ENCODE measurements at places on chromosomes 1 and 21.

- DNase-seq = no peak
These were observed 115.6 kb upstream of the KAZN start for GRCh38 chr1:14482784-14483450.

DNA sequence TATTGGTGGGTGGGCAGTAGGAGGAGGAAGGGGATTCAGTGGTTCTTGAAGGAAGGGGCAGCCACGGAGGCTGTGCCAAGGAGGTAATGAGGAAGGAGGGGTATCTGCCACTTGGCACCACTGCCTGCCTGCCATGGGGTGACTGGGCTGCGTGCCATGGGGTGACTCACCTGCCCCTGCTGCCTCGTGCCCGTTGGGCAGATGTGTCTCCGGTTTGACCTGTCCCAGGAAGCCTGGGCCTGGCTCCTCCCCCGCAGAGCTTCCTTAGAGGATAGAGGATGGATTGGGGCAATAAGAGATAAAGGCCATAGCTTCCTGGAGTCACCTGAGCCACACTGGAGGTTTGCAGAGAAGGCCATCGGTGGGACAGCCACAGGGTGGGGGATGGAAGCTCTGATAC lies 1.7 kb downstream of the PADI3 start:
- DNase-seq = peak; percentile 26

GRCh38 chr1:110727246-110727645 lies 52.5 kb upstream of the KCNA3 start:
- DNase-seq = no peak

DNA sequence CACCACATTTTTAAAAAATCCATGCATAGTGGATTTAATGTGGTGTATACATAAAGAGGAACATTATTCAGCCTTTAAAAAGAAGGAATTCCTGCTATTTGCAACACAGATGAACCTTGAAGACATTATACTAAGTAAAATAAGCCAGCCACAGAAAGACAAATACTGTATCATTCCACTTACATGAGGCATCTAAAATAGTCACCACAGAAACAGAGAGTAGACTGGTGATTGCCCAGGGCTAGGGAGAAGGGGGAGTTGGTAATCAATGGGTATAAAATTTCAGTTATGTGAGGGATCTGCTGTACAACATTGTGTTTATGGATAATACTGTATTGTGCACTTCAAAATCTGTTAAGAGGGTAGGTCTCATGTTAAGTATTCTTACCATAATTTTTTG lies 10.0 kb downstream of the FAM163A start:
- DNase-seq = no peak

DNA sequence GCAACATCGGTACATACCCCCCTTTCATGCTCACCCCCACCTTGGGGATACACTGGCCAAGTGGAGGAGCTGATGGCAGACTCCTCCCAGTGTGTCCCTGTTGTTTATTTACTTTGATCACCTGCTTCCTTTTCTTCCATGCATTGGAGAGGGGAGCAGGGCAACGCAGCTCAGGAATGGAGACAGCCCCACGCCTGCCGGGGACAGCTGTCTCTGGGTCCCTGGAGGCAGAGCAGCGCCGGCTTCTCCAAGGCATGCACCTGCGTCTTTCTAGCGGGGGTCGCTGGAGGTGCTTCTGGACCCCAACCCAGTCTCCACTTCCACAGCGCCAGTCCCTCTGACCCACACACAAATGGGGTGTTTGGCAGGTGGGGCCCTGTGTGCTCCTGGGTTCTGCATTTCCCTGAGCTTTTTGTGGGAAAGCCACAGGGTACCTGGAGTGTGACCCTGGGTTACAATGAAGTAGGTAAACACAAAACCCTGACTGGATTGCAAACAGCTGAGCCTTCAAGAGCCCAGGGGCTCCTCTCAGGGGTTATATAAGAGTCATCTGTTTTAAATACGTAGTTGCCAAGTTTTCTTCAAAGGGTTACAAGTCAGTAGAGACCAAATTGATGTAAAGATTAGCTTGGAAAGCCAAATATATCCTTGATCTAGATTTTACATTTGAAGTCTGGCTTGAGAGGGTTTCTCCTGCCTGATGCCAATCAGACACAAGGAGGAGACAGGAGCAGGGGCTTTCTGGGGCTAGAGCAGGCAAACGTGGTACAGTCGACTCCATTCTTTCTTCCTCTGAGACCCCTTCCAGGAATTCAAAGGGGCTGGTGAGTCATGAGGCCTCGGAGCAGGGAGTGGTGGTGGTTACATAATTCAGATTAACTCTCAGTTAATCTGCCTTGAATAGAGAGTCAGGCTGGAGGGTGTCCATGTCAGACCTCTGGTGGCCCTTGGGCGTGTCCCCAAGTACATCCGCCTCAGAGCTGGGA lies 4.5 kb downstream of the AJAP1 start:
- DNase-seq = no peak

DNA sequence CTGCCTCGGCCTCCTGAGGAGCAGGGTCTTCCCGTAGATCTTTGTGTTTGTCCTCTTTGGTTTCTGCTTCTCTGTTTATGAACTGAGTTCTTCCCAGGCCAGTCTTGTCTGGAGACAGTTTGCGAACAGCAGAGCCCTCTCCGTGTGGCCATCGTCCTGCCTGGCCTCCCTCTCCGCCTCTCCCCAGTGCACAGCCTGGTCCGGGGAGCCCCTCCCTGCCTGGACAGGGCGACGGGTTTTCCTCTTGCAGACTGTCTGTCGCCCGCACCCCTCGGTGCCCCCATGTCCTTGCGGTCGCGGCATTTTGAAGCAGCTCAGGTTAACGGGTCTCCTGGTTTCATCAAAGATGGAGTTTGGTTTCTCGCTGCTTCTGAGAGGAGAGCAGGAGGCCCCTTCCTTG lies 34.8 kb downstream of the SLX9 start:
- no peak for DNase-seq

DNA sequence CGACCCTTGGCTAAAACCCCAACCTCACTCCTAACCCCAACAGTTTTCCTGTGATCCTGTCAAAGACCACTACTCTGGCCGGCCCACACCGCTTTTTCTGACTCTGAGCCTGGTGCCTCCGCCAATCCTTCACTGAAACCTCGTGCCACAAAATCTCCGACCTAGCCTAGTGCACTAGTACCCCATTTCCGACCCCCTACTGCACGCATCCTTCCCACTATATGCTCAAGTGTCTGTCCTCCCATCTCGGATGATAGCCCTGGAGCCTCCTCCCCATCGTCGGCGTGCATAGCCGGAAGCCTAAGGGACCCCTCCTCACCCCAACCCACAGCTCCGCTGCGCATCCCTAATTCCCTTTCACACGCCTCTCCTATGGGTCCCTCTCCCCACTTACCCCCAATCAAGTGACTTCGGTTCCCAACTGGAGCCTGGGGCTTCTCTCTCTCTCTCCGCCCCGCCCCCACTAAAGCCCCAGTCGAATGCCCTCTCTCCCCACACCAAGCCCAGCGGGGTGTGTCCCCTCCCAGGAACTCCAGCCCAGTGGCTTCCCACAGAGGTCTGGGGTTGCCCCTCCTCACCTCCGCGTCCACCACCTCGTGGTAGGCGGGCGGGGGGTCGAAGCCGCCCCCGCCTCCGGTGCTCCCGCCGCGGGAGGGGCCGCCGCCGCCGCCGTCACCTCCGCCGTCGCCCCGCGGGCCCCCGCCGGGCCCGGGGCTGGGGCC lies 791 bp downstream of the USP24 start:
- DNase-seq = no peak

DNA sequence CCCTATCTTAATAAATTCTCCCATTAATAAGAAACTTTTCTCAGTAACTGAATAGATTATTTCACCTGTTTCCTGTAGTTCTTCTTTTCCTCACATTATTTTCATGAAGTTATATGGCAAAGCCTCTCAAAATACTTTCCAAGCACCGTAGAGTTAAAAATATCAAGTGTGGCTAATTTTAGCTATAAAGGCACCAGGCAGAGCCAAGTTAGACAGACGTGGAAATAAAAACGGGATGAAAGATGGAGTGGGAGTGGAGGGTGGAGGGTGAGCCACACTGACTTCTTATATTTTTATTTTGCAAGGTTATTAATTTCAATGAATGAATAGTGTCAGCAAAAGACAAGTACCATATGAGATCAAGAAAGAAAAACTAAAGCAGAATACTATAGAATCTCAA lies 71.7 kb downstream of the ENAH start:
- DNase-seq = no peak

GRCh38 chr1:245822996-245823395 lies 668.2 kb downstream of the KIF26B start:
- peak; percentile 92 for DNase-seq

DNA sequence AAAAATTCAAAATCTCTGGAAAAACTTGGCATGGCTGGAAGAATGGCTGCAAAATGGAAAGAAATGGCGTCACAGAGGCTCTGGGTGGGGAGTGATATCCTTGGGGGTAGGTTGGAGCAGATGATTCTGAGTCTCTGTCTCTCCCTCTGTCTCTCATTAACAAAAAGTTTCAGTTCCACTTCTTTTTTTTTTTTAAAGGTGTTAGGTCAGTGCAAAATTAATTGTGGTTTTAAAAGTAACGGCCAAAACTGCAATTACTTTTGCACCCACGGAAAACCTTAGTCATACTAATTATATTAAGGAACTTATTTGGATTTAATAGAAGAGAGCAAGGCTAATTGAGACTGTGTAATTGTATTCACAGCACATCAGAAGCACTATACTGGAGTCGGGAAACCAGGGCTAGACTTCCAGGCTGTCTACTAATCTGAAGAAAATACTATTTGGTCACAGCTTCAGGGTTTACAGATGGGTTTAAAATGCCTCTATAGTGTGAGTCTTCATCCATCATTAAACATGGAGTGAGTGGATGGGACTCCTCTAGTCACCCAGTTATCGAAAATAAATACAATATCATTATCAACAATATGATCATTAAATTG lies 289.1 kb upstream of the PLD5 start:
- no peak for DNase-seq

DNA sequence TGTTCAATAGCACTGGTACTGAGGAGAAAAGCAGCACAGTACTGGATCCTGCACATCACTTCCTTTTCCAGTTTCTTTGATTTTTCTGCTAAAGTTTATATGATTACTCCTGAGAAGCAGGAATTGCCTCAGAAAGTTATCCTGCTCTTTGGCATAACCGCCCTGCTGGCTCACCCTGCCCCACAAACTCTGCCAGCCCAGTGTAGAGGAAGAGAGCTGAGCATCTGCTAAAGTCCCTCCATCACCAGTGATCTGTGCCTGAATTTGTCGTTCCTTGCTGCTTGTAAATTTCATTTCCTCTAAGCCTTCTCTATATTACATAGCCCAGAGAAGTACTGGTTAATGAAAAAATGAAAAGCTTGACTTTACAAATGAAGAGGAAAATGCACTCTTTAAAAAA lies 87.0 kb upstream of the C1orf21 start:
- DNase-seq = no peak

DNA sequence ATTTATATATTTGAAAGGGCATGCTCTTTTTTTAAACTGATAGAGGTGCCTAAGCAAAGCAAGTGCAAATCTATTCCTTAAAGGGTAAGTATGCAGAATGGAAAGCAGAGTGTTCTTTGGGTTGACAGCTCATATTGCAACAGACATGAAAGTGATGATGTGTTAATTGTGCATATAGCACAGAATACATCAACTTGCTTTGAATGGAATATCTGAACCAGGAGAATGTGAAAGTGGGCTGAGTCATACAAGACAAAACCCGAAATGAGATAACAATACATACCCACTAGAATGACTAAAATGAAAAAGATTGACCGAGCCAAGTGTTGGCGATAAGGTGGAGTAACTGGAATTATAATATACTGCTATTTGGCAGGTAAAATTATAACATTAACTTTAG lies 4.3 kb downstream of the CR1 start:
- DNase-seq = no peak

- no peak for DNase-seq
These were observed 172.7 kb downstream of the RASAL2 start for GRCh38 chr1:178266619-178267066.

DNA sequence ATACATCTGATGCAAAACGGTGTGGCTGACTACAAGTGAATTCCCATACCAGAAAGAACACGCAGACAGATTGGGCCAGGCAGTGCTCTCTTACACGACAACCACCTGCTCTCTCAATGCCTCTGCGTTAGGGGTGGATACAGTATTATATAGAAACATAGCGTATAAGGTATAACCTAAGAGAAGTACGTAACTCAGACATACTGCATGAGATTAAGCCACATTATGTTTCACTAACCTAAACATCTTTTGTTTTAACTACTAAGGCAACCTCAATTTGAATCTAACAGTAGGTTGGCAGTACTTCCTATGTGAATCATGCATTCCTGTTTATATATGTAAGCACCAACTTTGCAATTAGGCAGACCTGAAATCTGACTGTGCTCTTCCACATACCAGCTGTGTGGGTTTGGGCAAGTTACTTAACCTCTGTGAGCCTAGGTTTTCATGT lies 58.1 kb upstream of the COA6 start:
- DNase-seq = no peak

DNA sequence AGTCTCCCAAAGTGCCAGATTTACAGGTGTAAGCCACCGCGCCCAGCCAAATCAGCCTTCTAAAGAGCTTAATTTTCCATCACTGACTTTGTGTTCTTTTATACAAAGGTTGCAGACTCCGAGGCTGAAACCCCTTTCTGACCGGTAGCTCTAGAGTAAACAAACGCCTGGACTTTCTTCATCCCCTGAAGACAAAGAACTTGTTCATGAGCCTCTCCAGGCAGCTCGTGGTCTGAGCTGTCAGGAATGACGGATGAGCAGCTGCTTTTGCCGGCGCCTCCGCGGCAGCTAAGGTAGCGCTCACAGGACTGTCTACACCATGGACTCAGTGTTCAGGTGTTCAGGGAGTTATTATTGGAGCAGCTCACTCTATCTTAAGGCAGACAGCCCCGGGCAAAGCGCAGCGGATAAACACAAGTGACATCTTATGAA lies 128.5 kb upstream of the ERRFI1 start:
- DNase-seq = no peak

DNA sequence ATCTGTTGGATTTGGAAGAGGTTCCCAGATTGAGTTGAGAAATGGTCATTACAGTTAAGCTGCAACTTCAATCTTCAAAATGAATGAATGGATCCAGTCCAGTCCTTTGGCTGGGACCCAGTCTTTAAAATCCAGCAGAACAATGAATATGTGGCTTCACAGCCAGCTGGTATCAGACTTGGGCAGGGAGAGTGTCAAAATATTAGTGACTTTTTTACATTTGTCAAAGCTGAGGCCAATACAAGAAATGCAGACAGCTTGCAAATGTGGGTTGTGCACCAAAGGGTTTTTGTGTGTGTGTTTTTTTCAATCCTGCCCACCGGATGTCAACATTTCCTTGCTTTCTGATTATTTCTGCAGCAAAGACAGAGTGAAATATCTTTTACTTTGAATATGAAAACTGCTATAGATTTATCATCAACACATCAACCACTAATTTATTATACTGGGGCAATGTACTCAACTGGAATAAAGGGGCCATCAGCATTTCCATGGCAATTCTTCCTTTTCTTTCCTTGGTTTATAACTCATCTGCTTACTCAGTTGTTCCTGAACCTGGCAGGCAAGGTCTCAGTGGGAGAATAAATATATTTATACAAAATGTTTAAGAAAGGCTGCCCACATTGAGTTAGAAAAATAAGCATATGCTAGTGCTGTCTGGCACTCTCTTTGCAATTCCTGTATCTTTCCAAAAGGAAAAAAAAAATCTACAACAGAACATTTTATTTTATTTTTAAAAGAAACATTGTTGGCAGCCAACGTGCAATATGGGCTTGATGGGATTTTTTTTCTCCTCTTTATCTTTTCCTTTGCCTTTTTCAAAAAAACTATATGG lies 491.6 kb upstream of the C1orf87 start:
- DNase-seq = no peak

GRCh38 chr21:33265664-33266049 lies 510 bp upstream of the IL10RB start:
- no peak for DNase-seq

All from epithelial cell of proximal tubule (primary cell).